ENCODE measurements at places on chromosomes 16 and 17.

DNA sequence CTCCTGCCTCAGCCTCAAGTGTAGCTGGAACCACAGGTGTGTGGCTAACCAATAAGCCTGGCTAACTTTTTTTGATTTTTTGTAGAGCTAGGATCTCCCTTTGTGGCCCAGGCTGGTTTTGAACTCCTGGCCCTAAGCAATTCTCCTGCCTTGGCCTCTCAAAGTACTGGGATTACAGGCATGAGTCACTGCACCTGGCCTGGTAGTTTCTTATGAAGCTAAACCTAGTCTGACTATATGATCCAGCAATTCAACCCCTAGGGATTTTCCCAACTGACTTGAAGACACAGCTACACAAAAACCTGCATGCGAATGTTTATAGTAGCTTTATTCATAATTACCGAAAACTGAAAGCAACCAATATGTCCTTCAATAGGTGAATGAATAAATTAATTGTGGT, 176.2 kb upstream of the IRX3 start:
- DNase-seq: no peak

GRCh38 chr16:72847187-72848027, 200.5 kb downstream of the ZFHX3 start:
- DNase-seq: peak; percentile 15

DNA sequence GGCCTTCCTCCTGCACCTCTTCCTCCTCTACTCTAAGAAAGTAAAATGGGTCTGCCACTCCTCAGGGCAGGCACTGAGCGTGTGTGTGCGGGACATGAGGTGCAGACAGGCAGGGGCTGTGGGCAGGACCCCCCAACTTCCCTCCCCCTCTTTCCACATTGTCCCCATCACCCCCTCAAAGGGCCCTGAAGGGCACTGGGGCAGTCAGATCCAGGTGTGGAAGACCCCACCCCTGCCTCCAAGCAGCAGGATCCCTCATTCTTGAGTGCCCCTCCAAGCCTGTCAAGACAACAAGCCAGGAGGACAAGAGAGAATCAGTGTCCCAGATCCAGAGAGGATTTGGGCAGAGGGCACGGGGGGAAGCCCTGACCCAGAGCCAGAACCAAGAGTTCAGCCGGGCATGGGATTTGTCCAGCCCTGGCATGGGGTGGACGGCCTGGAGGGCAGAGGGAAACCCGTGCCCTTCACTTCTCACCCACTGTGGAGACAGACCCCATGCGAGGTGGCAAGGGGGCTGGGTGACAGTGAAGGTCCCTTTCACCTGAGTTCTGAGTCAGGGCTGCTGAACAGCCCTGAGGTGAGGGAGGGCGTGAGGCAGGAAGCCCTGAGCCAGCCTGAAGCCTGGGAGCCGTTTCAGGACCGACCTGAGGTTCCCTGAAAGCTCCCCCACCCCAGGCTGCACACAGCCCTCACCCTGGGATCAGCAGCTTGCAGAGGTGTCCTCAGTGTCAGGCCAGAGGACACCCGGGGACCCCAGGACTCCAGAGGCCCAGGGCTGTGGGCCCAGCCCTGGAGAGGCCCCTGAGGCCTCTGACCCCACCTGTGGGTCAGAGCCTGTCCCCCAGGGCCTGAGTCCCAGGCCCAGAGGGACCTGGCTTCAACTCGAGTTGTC, 45.8 kb downstream of the USP22 start:
- no peak for DNase-seq

DNA sequence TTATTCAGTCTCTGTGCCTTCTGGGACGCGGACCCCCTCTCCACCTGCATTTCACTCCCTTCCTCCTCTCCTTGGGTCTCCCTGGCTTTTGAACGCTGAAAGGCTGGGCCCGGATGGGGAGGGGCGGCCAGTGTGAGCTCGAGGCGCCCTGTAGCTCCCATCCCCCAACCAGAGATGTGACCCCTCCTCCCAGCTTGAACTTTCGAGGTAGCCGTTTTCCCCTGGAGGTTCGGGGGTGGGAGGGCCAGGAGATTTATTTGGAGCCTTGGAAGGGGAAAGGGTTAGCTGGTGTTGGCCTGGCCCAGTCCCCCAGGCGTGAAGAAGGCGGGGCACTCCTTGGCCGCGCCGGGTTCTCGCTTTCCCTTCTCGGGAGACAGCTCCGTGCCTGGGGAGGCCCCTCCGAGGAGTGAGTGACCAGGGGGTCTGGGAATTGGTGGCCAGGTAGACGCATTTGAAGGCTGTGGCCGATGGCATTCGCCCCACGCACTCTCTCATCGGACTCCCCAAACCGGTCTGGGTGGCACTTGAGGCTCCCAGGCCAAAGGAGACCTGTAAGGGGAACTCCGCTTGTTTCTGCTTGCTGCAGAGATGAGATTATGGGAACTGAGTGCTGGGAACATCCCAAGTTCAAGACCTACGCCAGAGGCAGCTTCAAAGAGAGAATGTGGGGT, 942 bp downstream of the LDAF1 start:
- peak; percentile 22 for DNase-seq

DNA sequence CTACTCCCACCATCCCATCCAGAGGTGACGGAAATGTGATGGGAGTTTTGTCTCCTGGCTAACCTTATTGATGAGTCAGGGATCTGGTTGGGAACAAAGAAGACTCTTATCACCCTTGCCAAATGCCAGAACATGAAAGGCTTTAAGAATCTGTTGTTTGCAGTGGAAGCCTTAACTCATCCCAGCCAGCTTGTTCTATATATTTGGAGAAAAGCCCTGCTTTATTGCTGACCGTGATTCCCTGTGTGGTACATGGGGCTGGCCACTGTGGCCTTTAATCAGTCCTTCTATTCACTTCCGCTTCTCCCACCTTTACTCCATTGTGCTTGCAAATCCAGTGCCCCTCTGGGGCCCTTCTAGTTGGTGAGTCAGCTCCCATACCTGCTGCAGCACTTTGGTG, 156.6 kb downstream of the PHKB start:
- no peak for DNase-seq

- DNase-seq: no peak
Observed at GRCh38 chr17:59193336-59193862, 16.4 kb upstream of the SMG8 start.

DNA sequence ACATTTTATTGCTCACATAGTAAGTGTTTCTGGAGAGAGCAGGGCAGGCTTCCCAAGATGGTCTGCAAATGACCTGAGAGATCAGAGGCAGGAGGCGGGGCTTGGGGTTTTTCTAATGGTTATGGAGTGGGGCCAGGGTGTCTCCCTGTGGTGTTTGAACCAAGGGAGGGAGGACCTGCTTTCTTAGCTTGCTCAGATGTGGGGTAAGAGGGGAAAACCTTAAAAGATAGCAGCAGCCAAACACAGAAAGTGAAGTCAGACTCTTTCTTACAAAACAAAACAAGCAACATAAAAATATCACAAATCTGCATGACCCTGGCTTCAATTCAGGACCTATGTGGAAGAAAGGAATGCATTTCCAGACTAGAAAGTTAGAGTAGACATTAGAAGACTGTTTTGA, 22.9 kb upstream of the DNAJA2 start:
- DNase-seq: peak; percentile 34

- DNase-seq: no peak
Observed at GRCh38 chr17:992933-993332, 4.0 kb upstream of the TIMM22 start.

- no peak for DNase-seq
Observed at GRCh38 chr17:74858672-74859458, 820 bp downstream of the GRIN2C start.

All from stimulated activated naive CD8-positive, alpha-beta T cell treated with anti-CD3 and anti-CD28 coated beads, Interleukin-15, Interleukin-2, amounts not matched to agents 100 U/mL and 50 U/mL, for 24 hours (primary cell).